ENCODE measurements at places on chromosomes 5 and 9.

DNA sequence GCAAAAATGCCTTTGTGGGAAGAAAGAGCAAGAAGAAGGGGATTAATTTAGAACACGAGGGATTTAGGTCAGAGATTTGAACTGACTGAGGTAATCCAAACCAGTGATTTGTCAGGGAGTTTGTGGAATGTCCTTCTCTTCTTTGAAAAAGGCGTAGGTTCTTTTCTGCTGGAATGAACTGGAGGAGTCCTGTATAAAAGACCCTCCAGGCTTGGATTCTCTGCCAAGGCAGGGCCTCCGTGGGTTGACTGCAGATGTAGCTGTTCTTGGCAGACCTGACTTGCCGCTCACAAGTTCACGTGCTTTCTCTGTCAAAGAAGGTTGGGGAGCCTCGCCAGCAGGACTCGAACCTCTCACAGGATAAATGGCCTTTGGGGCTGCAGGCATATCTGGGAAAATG, 62.8 kb upstream of the STC2 start:
- DNase-seq = no peak

DNA sequence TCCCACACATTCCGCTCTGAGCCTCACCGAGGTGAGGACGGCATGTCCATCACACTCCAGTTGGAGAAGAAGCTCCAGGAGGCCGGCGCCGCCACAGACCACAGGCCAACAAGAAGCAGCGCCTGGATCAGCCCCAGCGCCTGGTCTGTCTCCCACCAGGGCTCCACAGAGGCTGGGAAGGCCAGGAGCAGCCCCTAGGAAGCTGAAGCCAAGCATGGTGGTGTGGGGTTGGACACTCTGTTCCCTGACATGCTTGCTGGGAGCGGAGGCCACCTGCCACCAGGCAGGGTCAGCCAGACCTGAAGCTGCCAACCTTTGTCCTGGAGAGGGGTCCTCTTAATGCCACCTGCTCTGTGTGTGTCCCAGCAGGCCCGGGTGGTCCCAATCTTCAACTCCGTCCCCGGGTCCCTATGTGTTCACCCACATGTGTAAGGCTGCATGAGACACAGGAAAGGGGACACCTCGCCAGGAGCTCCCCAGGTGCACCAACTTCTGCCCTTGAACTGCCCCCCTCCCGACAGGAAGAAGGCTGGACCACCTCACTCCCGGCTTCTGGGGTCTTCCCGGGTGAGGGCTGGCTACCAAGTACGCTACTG, 140.1 kb upstream of the PPP1R26 start:
- no peak for DNase-seq

DNA sequence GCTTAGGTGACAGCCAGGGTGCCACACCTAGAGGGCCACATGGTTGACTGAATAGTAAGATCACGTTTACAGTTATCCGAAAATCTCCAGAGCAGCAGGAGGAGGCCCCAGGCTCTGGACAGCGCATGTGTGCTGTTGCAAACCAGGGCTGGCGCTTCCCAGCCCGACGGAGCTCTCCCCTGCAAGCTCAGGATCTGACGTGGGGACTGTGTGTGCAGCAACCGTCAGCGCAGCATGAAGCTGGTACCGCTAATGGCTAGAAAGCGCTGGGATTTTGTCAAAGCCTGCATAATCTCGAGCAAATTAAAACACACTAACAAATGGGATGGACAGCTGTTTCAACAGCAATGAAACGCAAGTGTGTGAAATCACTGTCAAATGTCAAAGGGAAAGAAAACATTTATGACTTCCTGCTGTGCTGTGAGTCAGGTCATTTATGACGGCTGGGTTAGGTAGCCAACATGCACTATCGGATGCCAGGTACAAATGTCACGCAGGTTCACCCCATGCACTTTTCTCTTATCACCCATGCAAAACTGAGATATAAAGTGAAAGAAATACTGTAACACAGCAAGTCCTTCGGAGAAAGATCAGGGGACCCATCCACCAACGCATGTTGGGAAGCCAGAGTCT, 7.5 kb downstream of the SURF4 start:
- DNase-seq = no peak

GRCh38 chr5:154370119-154370518, 75.7 kb upstream of the SAP30L start:
- DNase-seq = no peak

GRCh38 chr5:159332800-159333544, 2.7 kb upstream of the IL12B start:
- DNase-seq = no peak

DNA sequence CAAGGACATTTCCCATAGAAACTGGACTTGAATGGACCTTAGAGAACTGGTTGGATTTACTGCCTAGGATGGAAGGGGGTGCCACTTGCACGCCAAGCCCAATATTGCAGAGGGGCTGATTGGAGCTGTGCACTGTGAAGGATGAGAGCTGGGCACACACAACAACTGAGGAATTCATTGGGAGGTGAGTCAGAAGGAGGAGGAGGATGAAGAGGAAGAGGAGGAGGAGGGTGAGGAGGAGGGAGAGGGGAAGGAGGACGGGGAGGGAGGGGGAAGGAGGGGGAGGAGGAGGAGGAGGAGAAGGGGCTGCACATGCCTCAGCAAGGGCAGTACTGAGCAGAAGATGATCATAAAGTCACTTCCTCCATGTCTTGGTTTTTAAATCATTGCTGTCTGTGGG, 5.7 kb upstream of the ICE1 start:
- no peak for DNase-seq

DNA sequence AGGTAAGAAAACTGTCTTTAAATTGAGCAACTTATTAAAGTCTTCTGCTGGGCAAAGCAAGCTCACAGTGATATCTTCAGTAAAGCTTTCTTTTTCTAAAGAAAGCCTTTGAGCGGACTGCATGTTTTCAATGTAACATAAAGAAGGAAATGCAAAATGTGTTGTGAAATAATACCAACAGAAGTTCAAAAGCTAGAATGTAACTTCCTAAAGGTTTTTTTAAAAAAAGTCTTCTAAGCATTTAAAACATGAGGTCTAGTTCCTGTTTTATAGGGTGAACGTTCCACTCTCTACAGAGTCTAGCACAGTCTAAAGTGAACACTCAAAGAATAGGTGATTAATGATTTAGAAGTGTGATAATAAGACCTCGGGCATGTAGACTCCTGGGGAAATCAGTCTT, 62.9 kb downstream of the DENND1A start:
- DNase-seq = no peak

GRCh38 chr9:124216474-124217176, 41.1 kb upstream of the NEK6 start:
- DNase-seq = no peak

DNA sequence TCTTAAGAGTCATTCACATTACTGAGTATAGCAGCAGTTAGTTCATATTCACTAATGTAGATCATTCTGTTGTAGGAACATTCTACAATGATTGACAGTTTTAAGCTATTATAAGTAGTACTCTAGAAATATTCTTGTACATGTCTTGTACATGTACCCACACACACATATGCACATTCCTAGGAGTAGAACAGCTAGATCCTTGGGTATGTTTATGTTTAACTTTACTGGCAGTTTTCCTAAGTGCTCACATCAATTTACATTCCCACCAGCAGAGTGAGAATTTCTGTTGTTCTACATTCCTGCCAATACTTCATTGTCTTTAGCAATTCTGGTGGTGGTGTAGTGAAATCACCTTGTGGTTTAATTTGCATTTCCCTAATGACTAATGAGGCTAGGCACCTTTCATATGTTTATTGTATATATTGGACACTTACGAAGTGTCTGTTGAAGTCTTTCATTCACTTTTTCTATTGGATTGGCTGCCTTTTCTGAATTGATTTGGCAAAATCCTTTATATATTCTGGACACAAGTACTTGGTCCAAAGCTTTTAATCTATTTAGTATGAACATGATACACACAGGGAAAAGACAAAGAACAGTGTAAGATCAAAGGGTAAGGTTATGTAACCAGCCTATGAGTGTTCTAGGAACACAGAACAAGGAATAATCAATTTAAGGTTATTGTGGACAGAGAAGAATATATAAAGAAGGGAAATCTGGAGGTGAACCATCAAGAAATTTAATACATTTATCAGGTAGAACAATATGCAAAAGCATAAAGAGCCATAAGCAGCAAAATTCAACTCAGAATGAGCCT, 95.6 kb downstream of the MLLT3 start:
- DNase-seq = no peak

GRCh38 chr5:96200641-96201040, 232.4 kb downstream of the PCSK1 start:
- DNase-seq = no peak

- DNase-seq = no peak
Observed at GRCh38 chr9:13717322-13718054, 438.0 kb upstream of the MPDZ start.

- no peak for DNase-seq
Observed at GRCh38 chr5:132205385-132206125, 22.1 kb downstream of the P4HA2 start.

DNA sequence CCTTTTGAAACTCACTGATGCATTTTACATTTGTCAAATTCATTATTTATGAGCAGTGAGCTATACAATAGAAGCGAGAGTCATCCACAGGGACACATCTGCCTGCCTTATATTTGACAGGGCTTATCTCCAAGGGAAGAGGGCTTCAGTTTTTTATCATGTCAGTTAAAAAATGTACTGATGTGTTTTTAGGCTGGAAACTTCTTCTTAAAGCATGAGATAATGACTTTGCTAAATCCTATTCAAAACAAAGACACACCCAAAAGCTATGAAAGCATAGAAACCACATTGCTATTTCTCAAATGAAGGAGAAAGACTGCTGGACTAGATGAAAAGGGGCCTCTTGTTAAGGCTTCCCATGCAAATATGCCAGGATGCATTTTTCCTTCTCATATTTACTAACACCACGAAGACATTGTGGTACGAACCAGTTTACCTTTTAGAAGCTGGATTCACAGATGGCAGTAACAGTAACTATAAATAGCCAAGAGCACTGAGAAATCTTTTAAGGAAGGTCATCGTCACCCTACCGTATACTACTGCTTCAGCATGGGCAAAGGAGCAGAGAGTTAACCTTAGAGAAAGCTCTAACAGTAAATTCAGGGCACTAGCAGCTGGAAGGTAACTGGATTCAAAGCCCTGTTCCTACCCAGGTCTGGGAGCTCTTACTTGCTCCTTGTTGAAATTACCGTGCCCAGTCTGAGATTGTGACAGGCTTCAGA, 86.3 kb upstream of the IFNK start:
- DNase-seq = no peak

GRCh38 chr9:31005086-31005665, 1379.3 kb upstream of the ACO1 start:
- DNase-seq = no peak

DNA sequence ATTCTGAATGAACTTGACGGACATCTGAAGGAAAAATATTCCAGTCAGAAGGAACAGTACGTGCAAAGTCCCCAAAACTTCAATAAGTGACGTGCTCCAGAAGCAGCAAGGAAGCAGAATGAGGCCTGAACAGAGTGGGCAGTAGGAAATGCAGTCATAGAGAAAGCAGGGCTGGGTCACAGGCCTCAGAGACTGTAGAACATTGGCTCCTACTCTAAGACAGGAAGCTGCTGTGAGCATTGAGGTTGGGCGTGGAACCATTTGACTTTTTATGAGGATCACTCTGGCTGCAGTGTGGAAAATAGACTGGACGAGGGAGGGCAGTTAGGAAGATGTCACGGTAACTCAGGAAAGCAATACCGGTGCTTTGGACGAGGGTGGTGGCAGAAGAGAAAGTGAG, 64.0 kb downstream of the DOCK8 start:
- no peak for DNase-seq

- no peak for DNase-seq
Observed at GRCh38 chr9:81344366-81344765, 345.0 kb downstream of the TLE1 start.

GRCh38 chr5:133051061-133051541, 712 bp upstream of the HSPA4 start:
- no peak for DNase-seq

GRCh38 chr9:20200991-20201431, 412.2 kb upstream of the SLC24A2 start:
- no peak for DNase-seq

GRCh38 chr9:137670391-137671195, 51.8 kb downstream of the EHMT1 start:
- no peak for DNase-seq

DNA sequence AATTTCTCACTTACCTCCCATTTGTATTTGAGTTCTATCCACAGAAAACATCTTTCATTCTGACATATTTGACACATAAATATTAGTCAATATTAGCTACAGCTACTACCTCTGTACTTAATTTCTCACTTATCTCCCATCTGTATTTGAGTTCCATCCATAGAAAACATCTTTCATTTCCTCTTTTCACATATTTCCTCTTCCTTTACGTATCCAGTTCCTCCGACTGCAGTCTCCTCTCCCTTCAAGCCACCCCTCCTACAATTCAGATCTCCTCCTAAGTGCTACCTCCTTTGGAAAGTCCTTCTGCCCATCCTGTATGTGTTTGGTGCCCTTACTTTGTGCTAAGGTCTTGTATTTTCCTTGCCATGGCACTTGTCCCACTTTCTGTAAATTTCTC, 1.6 kb downstream of the SREK1IP1 start:
- no peak for DNase-seq

GRCh38 chr9:113581865-113582697, 118.6 kb downstream of the RGS3 start:
- peak; percentile 27 for DNase-seq

GRCh38 chr9:118529210-118529609, 825.0 kb downstream of the TLR4 start:
- no peak for DNase-seq

DNA sequence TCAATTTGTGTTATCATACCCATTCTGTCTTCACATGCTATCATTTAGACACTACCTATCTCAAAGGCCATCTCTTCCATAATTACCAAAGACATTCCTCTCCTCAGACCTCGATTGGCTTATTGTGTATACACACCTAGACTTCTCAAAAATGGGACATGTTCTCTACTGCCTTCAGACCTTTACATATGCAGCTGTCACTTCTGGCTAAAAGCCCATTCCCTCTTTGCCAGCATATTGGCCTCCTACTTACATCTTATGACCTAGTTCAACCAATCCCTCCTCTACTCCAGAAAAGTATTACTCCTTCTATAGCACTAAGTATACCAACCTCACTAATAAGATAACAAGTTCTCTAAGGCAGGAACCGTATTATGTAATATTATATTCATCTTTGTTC, 84.4 kb downstream of the RAPGEF6 start:
- DNase-seq = no peak

GRCh38 chr5:89756955-89757354, 652.6 kb downstream of the CETN3 start:
- DNase-seq = no peak

GRCh38 chr5:148491015-148491792, 107.4 kb downstream of the FBXO38 start:
- no peak for DNase-seq

GRCh38 chr9:89777544-89777943, 172.7 kb downstream of the GADD45G start:
- no peak for DNase-seq

- no peak for DNase-seq
Observed at GRCh38 chr5:157463081-157463480, 3.1 kb downstream of the NIPAL4 start.

GRCh38 chr9:89513837-89514236, 15.9 kb upstream of the SEMA4D start:
- no peak for DNase-seq

Data from activated CD8-positive, alpha-beta memory T cell treated with anti-CD3 and anti-CD28 coated beads for 1 hour (primary cell).